Fibroblast of the conjunctiva (primary cell): ENCODE measurements at places on chromosomes 5 and 9.

GRCh38 chr9:129933185-129934040 lies 98.2 kb downstream of the USP20 start:
- DNase-seq = no peak

DNA sequence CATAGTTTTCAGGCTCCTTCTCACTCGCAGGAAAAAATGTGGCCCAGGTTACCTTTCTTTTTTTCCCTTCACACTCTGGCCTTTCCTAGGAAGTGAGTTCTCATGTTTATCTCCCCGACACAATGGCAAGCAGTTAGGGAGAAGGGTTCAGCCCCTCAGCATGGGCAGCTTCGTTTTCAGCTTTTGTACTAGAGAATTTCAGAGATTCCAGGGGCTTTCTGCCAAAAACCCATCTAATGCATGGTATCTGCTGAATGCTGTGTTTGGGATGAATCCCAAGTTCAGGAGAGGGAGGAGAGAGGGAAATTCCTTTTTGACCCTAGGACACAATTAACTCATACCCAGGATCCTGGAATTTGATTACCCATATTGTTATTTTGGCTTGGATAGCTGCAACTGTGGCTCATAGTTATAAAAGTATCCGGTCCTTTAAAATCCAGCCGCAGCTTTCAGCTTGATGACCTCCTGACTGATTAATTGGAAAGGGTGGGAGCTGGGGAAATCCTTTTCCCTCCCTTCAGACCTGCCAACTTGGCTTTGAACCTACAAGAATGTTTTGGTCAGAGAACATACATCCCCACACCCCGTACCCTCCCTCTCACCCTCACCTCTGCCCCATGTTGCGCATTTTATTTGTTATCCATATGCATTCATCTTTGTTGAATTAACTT lies 78.4 kb downstream of the TMEM252 start:
- DNase-seq = no peak

- no peak for DNase-seq
Measured at GRCh38 chr9:19119246-19119645, 8.0 kb downstream of the PLIN2 start.

DNA sequence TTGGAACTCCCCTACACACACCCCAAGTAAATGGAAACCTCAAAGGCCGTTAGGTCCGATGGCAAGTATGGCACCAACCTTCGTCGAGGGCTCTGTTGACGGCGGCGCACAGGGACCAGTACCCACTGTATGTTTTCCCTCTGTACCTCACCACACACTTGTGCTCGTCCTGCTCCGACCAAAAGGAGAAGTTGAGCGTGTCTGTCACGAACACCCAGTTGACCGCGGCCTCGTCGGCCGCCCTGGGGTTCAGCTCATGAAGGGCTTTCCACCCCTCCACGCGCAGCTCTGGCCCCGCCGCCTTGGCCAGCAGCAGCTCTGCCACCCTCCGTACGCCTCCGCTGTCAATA lies 24.0 kb downstream of the HNRNPK start:
- DNase-seq = no peak

- DNase-seq = no peak
Measured at GRCh38 chr9:70100362-70100761, 56.7 kb downstream of the MAMDC2 start.

- no peak for DNase-seq
Measured at GRCh38 chr5:119304439-119305211, 51.2 kb upstream of the TNFAIP8 start.

DNA sequence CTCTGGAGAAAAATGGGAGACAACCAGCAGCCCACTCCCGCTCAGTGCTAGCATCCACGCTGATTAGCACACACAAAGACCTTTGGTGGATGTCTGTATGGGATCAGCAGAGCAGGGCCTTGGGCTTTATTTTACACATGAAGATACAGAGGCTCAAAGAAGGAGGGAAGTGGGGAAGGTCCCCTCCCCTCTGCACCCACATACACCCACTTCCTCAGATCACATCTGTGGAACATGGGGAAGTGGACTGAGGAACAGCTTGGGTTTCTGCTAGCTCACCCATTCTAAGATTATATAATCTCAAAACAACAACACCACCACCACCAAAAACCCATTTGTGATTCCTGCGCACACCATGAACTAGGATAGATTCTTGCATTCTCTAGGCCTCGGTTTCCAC lies 14.0 kb downstream of the GGTA1 start:
- no peak for DNase-seq

- DNase-seq = no peak
Measured at GRCh38 chr9:5482194-5482593, 28.1 kb upstream of the PDCD1LG2 start.

DNA sequence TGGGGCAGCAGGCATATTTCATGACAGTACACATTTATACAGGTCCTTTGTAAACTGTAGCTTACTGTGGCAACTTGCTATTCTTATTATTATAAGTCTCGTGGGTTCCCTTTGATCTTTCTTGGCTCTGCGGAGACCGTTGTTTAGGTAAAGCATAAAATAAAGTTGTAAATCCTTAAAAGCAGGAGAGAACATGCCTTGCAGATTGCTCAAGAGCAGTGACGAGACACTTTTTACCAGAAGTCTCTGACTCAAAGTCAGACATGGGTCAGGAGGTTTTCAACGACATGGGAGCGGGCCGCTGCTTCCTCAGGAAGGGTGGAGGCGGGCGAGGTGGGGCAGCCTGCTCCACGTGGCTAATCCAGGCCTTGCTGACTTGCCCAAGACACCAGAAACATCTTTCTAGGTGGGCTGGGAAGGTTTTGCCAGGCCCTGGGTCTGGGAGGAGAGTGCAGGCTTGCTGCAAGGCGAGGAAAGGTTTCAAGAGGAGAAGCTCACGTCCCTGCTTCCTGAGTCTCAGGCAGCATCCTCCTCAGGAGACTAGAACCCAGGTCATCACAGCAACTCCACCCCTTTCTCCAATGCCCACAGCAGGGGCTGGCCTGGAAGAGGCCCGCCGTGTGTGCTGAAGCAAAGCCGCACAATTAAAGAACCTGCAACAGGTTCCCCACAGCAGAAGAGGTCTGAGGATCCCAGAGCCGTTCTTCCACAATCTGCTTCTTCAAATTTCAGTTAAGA lies 6.5 kb downstream of the TBC1D2 start:
- DNase-seq = peak; percentile 61

GRCh38 chr9:7542126-7542525 lies 257.5 kb downstream of the DMAC1 start:
- no peak for DNase-seq

DNA sequence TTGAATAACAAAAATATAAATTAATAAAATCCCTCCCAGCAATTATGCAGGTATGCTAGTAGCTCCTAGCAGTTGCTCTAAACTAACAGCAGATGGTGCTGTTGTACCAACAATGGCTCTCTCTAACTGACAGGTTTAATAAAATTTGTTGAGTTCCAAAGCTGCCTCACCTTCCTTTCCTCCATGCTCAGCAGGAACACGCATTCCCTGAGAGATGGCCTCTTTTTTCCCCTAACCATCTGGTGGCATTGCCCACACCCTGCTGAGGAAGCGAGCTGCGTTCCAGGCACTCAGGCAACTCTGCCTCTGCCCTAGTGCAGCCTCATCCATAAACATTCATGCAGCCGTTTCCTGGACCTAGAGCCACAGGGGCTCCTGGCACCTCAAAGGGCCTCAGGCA lies 106.2 kb downstream of the KLHL3 start:
- DNase-seq = peak; percentile 51
